Hematopoietic multipotent progenitor cell treated with erythropoietin and hydrocortisone succinate and interleukin-3 and kit ligand, for 4 days (in vitro differentiated cells): ENCODE measurements at places on chromosomes 2 and 18.
A peak's percentile ranks its signal among the peaks of the same experiment; 100 is the strongest.

GRCh38 chr2:122652670-122653069 is 897.2 kb downstream of the TSN start:
- DNase-seq = no peak

- DNase-seq = no peak
Observed at GRCh38 chr2:8219631-8220355, 462.1 kb upstream of the ID2 start.

DNA sequence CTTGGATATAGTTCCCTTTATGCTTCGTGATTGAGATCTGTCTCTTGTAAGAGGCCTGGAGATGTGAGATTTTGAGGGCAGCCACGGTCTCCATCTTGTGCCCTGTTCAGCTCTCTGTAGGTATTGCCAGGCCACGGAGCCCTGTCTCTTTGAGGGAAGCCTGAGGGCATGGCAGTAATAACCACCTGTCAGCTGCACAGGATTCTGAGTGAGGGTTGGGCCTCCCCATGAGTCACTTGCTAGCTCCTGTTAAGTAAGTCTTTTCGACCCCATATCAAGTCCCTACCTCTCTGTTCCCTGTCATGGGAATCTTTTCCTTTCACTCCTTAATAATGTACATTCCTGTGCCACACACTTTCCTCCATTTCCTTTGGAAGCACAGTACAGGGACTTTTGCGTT is 20.4 kb downstream of the LYPD6B start:
- no peak for DNase-seq

DNA sequence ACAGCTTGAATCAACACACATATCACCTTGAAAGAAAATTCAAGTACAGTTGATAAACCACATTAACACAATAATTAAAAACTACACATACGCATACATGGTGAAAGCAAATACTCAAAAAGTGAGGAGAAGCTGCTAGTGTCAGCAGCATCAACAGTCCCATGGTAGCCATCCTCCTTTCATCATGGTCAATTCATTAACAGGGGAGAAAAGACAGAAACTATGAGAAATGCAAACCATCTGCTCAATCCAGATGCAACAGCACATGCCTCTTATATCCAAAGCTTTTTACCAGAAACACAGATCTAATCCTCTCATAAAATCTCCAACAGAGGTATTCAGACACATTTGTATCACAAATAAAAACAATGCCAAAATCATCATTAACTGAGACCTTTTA is 81.9 kb upstream of the CHRNA1 start:
- no peak for DNase-seq

DNA sequence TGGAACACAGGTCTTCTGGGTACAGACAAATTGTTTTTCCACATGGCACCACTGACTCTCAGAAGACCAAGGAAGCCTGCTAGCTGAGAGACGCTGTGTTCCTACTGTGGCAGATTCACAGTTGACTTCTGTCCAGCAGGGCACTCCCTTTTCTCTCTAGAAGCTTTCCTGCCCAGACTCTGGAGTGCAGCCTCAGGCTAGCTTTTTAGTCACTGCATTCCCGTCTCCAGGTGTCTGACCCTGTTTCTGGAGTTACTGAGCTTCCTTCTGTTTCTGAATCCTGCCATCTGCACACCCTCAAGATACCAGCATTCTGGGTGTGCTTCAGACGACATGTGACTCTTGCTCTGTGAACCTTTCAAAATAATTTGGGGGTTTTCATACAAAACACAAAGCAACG is 125.1 kb downstream of the TMEM200C start:
- DNase-seq = no peak

DNA sequence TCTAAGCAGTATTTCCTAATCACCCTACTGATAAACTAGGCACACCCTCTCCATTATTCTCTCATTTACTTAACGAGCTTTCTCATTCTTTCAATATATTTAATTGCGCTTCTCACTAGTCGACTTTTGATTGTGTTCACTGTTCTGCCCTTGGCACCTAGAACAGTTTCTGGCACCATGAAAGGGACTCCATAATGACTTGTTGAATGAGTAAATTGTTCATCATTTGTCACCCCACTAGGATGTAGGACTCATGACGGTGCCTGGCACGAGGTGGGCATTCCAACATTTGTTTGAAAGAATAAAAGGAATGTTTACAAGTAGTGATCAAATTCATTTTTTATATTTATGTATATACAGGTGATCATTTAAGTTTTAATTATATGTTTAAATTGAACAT is 123.7 kb downstream of the DIS3L2 start:
- no peak for DNase-seq

DNA sequence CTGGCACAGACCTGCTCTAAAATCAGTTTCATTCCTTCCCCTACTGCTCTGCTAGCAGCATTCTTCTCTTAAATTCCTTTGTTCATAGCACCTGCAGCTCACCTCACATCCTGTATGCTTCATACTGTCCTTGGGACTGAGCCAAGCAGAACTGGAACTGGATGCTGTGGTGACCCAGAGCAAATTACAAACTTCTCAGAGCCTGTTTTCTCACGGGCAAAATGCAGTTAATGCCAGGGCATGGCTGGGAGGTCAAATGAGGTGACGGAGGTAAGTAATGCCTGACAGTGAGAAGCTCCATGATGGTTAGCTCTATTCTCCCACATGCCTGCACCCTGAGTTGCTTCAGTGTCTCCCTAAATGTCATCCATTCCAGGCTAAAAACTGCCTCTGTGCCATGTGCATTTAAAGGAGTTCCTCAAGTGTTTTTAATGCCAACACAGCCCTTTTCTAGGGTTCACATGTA is 29.7 kb downstream of the C2orf42 start:
- DNase-seq = no peak

DNA sequence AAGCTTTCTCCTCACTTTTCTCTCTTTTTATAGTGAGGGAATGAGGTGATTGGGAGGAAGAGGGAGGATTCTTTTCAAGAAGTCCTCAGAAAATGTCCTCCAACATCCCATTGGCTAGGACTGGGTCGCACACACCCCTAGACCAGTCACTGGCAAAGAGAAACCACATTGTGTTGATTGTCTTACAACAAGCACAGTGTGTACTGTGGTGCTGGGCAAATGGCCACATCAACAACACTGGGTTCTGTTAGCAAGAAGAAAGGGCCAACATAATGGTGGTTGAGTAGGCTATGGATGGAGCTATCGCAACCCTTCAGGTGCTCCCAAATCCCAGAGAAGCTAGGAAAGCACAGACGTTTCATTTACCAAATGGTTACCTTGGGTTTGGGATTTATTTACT is 18.7 kb upstream of the PTPN4 start:
- no peak for DNase-seq

DNA sequence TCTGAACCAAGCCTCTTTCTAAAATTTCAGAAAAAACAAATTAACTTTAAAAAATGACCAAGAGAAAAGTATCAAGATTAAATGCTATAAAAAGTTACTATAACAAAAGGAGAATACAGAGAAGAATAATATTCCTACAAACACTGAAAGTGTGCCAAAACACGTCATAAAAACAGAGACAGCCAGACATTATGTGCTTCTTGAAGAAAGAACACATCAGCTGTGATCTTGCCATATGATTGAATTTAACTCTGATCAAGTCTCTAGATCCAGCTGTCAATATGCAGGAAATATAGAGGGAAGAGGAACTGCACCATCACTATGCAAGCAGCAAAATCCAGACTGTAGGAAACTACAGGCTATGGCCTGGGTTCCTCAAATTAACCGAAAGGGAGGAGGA is 33.7 kb upstream of the COL5A2 start:
- no peak for DNase-seq

DNA sequence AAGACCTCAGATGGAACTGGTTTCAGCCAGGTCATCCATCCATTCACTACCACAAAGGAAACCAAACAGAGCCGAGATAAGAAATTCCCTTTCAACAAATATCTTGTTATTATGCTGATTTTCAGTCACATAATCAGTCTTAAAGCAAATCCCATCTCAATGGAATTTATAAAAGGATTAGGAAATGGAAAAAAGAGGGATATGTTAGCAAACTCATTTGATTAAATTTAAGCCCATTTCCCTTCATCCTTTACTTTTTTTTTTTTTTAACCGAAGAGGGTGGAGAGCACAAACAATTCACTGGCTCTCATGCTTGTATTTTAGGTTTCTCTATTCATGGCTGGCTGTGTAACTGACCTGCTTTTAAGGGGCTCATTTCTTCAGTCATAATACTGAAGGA is 109.0 kb upstream of the GATA6 start:
- no peak for DNase-seq

DNA sequence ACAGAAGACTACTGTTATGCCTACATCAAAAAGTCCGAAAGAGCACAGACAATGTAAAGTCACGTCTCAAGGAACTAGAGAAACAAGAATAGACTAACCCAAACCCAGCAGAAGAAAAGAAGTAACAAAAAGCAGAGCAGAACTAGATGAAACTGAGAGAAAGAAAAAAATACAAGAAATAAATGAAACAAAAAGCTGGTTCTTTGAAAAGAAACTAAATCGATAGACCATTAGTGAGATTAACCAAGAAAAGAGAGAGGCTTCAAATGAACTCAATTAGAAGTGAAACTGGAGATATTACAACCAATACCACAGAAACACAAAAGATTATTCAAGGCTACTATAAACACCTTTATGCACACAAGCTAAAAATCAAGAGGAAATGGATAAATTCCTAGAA is 271.8 kb downstream of the MBD2 start:
- DNase-seq = no peak

DNA sequence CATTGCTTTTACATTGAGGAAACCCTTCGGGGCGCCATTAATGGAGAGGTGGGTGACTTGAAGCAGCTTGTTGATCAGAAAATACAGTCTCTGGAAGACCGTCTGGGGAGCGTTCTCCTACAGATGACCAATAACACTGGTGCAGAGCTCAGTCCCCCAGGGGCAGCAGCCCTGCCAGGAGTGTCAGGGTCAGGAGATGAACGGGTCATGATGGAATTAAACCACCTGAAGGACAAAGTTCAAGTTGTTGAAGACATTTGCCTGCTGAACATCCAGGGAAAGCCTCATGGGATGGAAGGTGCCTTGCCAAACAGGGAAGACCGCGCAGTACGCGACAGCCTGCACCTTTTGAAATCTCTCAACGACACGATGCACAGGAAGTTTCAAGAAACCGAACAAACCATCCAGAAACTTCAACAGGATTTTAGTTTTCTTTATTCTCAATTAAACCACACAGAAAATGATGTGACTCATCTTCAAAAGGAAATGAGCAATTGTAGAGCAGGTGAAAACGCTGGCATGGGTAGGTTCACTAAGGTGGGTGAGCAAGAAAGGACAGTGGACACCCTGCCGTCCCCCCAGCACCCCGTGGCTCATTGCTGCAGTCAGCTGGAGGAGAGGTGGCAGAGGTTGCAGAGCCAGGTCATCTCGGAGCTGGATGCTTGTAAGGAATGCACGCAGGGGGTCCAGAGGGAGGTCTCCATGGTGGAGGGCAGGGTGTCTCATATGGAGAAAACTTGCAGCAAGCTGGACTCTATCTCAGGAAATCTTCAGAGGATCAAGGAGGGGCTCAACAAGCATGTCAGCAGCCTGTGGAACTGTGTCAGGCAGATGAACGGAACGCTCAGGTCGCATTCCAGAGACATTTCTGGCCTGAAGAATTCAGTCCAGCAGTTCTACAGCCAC is 45.0 kb downstream of the EMILIN2 start:
- no peak for DNase-seq

DNA sequence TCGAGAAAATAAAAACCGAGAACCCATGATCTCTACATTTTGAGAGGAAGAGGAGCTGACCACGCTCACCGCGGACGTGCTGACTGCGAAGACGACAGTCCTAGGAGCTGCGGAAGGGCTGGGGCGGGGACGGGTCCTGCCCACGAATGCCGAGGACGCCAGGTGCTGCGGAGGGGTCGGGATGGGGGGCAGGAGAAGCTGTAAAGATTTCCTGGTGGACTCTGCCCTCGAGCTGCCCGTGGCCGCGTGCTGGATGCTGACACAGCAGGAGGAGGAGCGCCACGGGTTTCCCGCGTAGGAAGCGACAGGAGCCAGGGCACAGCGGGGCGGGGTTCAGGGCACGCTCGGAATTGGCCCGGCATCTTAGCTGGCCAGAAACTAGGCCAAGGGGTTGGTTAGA is 22.2 kb downstream of the ZSCAN30 start:
- no peak for DNase-seq

DNA sequence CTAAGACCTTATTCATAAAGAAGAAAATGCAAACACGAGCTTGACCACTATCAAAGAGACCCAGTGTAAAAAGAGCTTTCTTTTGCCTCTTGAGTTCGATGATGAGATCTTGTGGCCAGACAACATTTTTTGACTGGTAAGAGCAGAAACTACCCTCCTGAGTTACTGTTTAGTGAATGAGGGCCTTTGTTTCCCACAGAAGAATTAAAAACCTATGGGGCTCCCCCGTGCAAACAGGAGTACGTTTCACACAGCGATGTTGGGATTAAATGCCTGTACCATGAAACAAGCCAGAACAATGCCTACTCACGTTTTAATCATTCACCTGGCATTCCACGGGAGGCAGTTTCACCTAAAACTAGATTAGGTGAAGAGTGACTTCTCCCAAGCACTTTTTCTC is 36.0 kb downstream of the MYCN start:
- no peak for DNase-seq

GRCh38 chr2:200667413-200667812 is 81.6 kb downstream of the AOX1 start:
- peak; percentile 44 for DNase-seq

DNA sequence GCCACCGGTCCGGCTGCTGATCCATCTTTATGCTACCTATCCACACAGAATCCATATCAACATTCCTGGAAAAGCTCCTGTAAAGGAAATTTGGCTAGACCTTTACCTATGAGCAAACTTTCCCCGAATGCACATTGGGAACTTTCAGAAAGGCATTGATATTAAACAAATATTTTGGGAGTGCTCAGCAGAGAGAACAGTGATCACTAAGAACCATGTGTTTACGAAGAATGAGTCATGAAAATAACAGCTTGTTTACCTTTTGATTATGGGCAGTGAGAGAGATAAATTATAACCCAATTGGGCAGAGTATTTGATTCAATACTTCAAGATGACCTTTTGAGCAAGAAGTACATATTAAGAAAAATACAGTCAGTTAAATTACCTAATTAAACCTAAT is 189.7 kb upstream of the CDH2 start:
- DNase-seq = no peak

- no peak for DNase-seq
Observed at GRCh38 chr18:10838553-10838952, 310.8 kb downstream of the PIEZO2 start.

DNA sequence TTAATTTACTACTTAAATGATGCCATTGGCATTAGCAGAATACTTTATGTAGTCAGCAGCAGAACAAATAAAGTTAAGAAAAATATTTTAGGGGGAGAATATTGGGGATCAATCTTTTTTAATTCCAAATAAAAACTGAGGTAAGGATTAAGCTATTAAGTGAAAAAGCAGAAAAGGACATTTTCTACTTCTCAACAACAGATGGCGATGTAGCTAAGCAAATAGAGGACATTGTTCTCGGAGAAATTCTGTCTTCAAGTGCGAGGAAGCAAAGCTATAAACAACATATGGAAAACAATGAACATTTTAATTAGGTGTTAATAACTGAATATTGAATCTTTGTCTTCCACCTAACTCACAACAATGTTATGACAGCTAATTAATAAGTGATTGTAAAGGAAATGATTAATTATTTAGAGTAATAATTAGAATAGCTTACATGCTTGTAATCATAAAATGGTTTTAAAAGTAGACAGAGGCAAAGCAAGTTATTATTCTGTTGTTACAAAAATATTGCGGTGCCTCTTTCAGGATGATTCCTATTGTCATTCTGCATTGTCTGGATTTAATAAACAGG is 32.9 kb upstream of the CCDC93 start:
- DNase-seq = peak; percentile 75
